ENCODE measurements at places on chromosomes 12 and 14.

DNA sequence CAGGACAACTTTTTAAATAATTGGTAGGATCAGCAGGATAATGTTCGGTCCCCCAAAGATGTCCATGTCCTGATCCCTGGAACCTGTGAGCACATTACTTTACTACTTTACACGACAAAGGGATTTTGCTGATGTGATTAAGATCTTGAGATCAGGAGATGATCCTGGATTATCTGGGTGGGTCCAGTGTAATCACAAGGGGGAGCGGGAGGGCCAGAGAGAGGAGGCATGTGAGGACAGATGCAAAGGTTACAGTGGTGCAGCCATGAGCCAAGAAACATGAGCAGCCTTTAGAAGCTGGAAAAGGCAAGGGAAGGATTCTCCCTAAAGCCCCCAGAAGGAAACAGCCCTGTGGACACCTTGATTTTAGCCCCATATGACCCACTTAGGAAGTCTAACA lies 33.1 kb downstream of the KCNK10 start:
- no peak for DNase-seq

DNA sequence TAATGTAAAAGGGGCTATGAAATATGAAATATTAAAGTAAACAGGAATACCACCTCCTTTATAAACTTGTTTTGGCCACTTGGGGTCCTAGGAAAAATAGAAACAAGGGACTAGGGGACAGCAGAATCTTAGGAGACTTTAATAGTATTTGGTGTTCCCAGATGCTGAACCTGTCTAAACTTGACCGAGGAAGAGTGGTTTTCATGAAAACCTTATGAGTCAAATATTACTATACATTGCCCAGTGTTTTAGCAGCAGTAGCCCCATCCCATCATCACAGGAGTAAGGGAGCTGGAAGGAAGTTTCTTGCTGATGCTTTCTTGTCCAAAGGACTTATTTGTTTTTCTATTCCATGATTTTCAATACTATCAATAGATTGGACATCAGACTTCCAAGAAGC lies 177.5 kb upstream of the CAND1 start:
- DNase-seq, result no peak

GRCh38 chr14:90239139-90239538 lies 17.2 kb upstream of the PSMC1 start:
- peak; percentile 4 for DNase-seq

DNA sequence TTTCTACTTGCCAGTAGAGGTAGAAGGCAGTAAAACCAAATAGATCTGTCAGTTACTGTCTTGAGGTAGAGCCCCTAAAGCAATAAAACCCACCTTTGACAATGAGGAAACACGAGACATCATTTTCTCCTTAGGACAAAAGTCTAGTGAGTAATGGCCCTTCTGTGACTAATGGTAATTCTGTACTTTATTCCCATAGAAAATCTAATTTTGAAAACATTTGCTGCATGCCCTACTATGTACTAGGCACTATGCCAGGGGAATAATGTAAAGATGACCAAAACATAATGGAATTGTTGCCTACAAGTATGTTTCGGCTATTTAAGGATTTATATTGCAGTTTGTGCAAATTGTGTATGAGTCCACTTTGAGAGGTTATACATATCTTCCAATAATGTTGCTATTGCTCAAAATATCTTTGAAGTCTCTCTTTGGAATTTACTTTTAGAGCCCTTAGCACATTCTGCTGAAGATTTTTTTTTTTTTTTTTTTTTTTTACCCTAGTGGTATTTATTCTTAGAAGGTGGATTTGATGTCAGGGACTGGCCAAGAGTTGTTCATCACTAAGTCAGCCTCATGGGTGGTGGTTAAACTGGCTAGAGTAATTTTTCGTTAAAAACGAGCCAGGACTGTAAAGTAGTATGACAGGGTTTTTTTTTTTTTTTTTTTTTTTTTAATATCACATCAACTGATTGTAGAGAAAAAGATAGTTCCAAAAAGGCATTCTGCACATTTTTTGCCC lies 109.7 kb downstream of the CRADD start:
- DNase-seq, result peak; percentile 50

GRCh38 chr14:36167431-36167830 lies 9.1 kb downstream of the PTCSC3 start:
- no peak for DNase-seq

DNA sequence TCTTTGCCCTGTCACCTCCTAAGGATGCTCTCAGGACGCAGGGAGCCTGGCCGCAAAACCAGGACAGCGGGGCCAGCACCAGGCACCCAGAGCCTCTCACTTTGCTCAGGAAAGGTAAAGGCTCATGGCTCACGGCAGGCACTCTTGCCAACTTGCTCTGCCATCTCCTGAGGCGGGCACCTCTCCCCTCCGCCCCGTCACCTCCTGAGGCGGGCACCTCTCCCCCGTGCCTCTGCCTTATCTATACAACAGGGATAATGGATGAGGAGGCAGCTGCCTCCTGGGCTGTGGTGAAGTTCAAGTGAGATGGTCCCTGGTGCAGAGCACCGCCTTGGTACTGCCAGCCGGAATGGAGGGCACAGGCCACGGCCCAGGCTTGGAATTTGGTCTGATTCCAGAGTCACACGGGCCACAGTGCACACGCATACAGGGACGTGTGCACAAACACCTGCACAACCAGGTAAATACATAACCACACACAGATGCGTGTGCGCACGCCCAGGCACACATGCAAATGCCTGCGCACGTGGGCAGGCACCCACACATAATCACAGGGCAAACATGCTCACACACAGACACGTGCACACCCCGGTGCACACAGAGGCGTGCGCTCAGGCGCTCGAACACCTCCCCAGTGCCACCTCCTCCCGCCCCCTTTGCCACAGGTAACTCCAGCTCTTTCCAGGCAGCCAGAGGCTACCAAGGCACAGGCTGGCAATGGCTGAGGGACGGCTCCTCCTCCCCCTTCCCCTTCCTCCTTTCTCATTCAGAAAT lies 11.6 kb downstream of the DEGS2 start:
- DNase-seq, result no peak
